Stimulated activated CD4-positive, alpha-beta T cell treated with anti-CD3 and anti-CD28 coated beads, Interleukin-2, amount 100 ng/mL, for 48 hours (primary cell): ENCODE measurements at places on chromosomes 11 and 22.

- no peak for DNase-seq
Measured at GRCh38 chr11:68582416-68583040, 101.8 kb upstream of the GAL start.

DNA sequence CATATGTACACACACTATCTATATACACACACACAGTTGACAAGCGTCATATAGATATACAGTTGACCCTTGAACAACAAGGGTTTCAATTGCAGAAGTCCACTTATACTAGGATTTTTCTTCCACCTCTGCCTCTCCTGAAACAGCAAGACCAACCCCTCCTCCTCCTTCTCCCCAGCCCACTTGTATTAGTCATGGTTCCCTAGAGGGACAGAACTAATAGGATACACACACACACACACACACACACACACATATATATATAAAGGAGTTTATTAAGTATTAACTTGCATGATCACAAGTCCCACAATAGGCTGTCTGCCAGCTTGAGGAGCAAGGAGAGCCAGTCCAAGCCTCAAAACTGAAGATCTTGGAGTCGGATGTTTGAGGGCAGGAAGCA lies 92.9 kb downstream of the DHCR7 start:
- no peak for DNase-seq

- no peak for DNase-seq
Measured at GRCh38 chr11:75203138-75203537, 37.4 kb upstream of the TPBGL start.

DNA sequence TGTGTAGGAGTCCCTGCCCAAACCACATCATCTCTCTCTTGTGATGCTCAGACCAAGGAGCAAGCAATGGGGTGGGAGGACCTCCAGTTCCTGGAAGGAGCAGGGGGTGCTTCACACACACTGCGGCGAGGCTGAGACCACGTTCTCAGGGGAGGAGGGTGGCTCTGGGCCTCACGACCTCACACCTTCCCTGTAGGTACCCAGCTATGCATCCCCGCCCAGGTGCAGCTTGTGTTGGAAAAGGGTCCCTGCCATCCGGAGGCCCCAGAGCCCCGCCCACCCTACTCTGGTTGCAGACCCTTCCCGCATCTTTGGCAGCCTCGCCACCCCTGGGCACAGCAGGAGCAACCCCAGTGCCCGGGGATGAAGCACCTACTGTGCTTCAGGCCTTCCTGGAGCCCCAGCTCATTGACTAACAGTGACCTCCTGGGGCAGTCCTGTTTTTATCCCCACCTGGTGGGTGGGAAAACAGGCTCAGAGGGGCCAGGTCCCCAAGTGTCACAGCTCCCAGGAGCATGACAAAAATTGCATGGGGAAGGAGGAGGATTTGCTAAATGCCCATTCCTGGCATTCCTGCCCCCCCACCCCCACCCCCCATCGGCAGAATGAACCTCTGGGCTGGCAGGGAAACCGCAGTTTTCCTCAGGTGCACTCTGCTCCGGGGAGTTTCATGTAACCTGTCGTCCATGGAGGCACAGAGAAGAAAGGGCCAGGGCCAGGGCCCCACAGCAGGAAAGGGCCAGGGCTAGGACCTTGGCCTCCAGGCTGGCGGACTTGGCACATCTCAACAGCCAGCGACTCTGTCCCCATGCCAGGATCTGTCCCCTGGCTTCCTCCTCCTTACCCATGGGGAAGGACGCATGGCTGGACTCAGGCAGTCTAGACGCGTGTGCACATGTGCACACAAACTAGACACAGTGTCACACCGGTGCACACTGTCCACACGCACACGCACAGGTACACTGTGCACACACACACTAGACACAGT lies 81.0 kb downstream of the IGLL1 start:
- no peak for DNase-seq

- DNase-seq, result no peak
Measured at GRCh38 chr22:29872989-29873388, 10.0 kb upstream of the MTMR3 start.

- no peak for DNase-seq
Measured at GRCh38 chr11:29306527-29306926, 710.3 kb downstream of the KCNA4 start.

DNA sequence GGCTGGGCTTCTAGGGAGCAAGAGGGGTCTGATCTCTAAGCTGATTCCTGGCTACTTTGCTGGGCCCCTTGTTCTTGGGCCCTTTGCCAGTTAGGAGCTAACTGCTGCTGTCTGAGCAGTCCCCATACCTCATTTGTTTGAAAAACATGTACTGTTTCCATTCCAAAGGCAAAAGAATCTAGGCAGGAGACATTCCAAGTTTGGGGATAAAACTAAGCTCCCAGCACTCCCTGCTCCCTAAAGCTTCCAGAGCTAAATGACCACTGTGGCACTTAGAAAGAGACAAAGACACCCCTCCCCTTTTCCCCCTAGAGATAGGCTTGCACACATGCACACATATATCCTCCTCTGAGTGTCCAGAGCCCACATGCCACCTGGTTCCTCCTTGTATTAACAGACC lies 22.7 kb upstream of the RRM1 start:
- DNase-seq, result no peak

- DNase-seq, result no peak
Measured at GRCh38 chr11:77147668-77148321, 19.7 kb downstream of the MYO7A start.

DNA sequence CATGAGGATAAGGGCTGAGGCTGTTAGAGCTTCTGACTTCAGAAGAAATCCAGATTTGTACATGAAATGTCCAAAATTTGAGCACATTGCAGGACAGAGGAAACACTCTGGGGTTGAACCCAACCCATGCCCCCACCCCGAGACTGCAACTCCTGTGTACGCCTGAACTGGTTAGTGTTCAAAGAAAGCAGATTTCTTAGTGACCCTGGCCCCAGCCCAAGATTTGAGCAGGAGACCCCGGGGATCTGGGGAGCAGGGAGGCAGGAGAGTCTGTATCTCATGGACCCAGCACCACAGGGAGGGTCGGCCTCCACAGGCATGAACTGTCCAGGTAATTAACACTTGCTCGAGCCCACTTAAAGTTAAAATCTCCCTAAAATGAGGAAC lies 69.3 kb upstream of the WNT7B start:
- DNase-seq, result no peak

GRCh38 chr22:31292236-31292989 lies at the start of gene PIK3IP1:
TSS of gene PIK3IP1 (minus strand) at chr22:31292488. CDS start at chr22:31292344, 144 bp downstream.
- peak; percentile 71 for DNase-seq

- no peak for DNase-seq
Measured at GRCh38 chr11:7906481-7906880, 24.6 kb downstream of the OR10A6 start.

DNA sequence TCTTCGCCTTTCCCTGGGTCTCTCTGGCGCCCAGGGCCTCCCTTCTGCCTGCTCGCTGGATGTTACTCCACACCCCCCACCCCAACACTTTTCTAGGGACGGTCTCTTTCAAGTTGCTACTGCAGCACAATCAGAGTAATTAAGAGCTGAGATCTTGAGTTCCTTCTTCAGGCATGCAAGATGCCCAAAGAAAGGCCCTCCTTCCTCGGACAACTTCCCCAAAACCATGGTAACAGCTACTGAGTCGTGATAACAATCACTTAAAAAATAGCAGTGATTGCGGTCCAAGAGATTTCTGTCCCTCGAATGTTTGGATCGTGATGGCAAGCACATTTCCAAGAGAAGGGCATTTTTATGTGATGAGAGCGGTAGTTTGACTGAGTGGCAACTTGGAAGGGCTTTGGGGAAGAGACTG lies 638 bp upstream of the TENM4 start:
- no peak for DNase-seq

GRCh38 chr11:134511255-134511654 lies 99.2 kb upstream of the B3GAT1 start:
- DNase-seq, result no peak

- no peak for DNase-seq
Measured at GRCh38 chr11:101128571-101129202, 926 bp downstream of the PGR start.

DNA sequence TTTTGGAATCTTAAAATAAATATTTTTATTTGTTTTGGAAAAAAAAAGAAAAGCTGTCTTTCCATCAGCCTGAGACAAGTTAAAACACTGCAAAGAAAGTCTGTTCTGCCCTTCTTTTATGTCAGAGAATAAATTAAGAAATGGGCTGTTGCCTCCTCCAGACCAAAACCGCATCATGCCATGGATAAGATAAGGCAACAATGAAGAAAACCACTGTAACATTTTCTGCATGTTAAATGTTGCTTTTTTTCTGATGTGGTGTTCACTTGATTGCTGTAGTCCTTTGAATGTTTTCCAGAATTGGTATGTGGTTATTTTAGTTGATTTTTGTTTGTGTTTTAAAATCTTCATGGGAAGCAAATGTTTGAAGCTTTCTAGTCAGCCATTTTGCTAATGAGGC lies 319.2 kb upstream of the CNTN5 start:
- DNase-seq, result no peak

DNA sequence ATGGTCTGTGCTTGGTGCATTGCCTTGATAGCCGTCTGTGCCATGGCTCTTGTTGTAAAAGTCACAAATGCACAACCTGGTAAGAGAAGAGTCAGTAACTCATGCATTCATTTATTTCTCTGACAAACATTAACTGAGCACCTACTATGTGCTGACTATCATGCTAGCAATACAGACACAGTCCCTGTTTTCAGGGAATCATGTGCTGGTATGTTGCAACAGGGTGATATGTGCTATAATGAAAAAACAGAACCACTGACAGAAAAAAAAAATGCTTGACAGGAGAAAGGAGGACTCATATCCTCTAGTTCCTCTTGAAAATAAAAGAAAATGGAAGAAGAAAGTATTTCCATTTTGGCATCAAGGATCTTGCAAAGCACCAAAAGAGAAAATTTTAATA lies 34.5 kb upstream of the RAPSN start:
- no peak for DNase-seq

- DNase-seq, result no peak
Measured at GRCh38 chr11:112477581-112478317, 217.1 kb upstream of the PLET1 start.
